ENCODE measurements at places on chromosomes 13 and 19.

DNA sequence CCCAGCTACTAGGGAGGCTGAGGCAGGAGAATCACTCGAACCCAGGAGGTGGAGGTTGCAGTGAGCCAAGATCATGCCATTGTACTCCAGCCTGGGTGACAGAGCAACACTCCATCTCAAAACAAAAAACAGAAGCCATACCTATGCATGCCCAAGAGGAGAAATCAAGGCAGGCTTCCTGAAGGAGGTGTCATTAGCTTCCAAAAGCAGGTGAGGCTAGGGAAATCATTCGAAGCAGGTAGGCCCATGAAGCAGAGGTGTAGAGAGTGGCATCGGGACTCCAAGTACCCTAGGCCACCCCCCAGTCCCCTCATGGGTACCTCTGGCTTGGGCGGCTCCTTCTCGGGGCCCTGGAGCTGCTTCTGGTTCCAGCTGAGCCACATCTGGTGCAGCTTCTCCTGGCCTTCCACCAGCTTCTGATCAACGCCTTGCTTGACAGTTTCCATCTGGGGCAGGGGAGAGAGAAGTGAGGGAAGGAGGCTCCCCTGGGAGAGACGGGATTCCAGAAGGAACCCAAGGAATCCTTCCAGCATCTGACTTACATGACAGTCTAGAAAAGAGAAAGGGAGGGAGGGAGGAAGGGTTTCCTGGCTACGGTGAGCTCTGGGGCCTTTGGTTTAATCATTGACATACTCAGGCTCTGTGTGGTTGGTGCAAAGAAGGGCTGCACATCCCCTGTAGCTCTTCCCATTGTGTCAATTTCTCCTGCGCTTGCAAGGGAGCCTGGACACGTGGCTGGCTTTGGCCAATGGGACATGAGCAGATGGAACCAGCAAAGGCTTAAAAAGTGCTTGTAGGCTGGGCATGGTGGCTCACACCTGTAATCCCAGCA lies 13.1 kb upstream of the TICAM1 start:
- DNase-seq, result no peak

- peak; percentile 52 for DNase-seq
These were observed 117.8 kb downstream of the IRS2 start for GRCh38 chr13:109668433-109669233.

GRCh38 chr19:48373567-48373966 lies 9.4 kb downstream of the SYNGR4 start:
- DNase-seq, result no peak

DNA sequence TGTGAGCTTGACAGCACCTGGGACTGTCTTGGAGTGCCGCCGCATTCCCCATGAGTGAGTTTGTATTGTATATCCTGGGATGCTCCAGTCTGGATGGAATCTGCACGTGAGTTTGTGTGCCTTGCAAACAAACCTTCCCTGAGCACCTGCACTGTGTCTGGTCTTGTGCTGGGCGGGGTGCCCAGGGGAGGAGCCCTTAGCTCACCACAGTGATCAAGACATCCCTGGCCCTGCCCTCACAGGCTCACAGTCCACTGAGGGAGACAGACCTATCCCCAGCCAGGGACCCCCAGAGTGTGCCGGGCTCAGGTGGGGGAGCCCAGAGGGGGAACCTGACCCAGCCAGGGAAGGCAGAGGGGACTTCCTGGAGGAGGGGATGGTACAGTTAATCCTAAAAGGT lies 1.7 kb upstream of the BCAM start:
- no peak for DNase-seq

GRCh38 chr19:49327878-49328544 lies 3.0 kb upstream of the SLC6A16 start:
- no peak for DNase-seq

GRCh38 chr19:16969135-16969534 lies 57.5 kb downstream of the CPAMD8 start:
- no peak for DNase-seq

DNA sequence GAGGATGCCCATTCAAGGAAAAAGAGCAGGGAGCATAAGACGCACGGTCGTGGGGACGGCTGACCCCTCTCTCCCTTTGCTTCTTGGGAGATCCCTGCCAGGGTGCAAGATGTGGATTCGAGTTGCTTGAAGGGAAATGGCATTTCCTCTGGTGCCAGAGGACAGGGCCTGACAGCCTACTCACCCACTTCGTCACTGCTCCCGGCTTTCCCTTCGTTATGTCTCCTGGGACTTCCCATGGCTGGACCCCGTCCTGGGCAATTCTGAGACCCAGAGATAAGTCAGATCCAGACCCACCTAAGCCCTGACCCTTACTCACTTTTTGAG lies 1.2 kb downstream of the TBC1D17 start:
- DNase-seq, result no peak

DNA sequence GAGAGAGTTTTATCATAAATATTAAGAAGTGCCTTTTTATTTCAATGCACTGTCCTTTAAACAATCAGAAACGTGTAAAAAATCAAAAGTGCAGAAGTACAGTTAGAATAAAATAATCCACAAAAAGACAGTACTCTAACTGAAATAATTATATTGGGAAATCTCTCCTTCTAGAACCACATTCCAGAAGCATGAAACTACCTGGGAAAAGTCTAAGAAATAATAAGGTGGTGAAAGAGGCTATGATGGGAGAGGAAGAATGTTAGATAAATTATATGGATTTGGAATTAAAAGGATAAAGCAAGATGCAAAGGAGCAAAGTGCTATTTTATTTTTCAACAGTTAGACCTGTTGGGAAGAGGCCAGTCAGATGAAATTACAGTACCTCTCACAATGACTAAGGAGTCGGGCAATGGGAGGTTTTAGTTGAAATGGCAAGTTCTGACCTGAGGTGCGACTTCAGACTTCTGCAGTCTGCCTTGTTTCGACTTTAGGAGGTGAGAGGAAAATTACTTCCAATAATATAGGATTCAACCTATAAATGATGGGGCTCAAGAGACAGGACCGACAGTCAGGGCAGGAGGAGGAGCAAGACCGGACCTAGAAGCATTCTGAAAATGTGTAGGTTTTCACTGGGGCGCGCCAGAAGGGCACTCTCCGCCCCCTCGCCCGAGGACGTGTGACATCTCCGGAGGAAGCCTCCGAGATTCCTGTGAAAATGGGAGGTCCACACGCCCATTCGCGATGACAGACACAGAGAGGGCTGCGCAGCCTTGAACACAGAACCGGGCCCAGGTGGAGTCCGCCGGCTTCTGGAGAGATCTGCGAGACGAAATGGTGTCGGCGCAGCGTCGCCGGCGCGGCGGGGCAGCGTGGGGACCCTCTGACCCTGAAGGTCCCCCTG lies 717 bp downstream of the SPRYD7 start:
- no peak for DNase-seq

GRCh38 chr19:16896146-16897028 lies 7.6 kb downstream of the F2RL3 start:
- peak; percentile 72 for DNase-seq

DNA sequence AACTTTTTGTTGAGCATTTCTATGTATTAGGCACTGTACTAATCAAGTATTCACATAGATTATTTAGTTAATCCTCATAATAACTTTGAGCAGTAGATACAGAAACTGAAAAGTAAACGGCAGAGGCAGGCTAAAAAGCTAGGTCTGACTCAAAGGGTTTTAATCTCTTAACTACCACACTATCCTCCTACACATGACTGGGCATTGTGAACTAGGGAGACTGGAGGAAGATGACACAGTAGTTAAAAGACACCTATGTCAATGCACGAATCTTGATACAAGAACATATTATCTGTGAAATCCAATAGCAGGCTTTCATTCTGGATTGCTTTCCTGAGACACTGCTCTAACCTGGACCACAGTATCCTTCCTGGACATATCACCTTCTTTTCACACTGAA lies 36.3 kb downstream of the MICU2 start:
- no peak for DNase-seq
